ENCODE measurements at places on chromosomes 7 and 10.

DNA sequence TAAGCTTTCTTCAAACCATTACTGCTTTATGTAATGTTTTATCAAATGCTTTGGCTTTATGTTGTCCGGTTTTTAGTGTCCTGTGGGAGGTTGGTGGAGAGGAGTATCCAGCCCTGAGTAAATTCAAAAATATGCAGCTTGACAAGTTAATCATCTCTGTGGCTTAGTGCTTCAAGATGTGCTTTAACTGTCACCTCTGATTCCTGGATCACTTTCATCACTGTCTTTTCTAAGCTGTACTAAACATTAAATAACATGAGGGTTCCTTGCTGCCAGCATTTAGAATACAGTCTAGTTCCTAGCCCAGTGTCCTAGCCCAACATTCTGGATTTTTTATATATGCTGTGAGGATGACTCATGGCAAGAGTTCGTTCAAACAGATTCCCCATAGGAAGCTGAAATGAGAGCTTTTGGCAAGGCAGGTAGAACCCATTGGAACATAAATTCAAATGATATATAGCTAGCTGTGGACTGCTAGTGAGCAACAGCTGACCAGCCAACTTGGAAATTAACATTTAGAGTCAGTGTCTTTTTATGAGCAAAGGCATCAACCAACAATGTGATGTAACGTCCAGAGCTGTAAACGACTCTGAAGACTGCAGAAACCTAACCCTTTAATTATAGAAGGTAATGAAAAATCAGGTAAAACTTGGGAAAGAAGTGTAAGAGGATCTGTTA, 80.6 kb upstream of the OIT3 start:
- DNase-seq, result no peak

GRCh38 chr7:4631380-4632179, 50.5 kb upstream of the FOXK1 start:
- no peak for DNase-seq

GRCh38 chr7:36784991-36785940, 61.0 kb upstream of the AOAH start:
- DNase-seq, result peak; percentile 59

- no peak for DNase-seq
Measured at GRCh38 chr7:117674617-117675016, 194.8 kb downstream of the CFTR start.

DNA sequence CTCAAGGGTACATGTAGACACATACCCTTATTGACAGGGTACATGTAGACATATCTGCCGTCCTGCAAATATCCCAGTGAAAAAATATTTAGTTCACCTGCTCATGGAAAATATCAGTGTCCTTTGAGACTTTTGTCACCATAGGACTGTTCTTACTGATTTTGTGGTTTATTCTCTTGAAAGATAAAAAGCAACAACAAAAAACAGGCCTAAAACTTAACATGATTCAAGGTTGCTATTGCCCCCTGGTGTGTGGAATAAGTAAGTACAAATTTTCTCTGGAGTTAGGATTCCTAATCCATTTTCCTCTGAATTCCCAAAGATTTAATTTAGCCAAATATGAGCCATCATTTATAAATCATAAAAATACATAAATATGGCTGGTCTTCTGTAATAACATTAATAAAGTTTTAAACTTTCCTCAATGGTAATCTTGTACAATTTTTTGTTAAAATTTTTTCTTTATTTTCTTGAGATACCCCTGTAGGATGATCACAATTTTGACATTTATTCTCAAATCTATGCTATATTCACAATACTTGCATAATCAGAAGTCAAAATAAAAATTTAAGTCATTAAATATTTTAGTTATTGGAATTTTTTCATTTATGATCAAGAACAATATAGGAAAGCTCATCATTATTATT, 741.4 kb upstream of the POT1 start:
- no peak for DNase-seq

GRCh38 chr7:98133181-98133580, 26.5 kb downstream of the LMTK2 start:
- no peak for DNase-seq

- no peak for DNase-seq
Measured at GRCh38 chr7:12475362-12476063, 71.8 kb upstream of the VWDE start.

DNA sequence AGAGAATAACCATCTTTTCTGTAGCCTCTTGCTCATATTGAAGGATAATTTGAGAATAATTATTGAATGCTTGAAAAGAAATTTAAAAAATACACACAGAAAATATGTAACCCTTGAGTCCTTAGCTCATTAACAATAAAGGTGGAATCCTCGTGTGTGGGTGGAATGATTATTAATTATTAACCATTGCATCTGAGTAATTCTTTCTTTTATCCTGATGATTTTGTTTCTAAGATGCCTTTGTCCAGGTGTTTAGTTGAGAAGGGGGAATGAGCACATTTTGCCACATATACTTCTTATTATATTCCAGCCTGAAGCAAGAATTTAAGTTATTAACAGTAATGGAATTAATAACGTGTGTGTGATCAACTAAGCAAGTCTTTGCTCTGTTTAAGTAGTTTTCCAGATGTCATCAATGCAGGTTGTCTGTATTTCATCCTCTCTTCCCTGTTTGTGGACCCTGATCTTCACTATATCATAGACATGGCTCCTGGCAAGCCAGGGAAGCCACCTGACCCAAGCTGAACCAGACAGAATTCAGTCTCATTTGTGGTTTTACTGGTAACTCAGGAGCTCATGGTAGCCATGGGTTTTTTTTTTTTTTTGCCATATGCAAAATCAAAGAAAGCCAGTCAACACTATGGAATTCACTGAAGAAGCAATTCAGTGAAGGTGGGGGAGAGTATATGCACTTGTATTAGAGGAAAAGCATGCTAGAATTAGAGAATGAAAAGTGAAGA, 144.3 kb downstream of the KIF20B start:
- no peak for DNase-seq

- DNase-seq, result no peak
Measured at GRCh38 chr7:66418537-66418936, 210.1 kb upstream of the KCTD7 start.

- DNase-seq, result no peak
Measured at GRCh38 chr7:104794154-104794553, 219.9 kb upstream of the KMT2E start.

DNA sequence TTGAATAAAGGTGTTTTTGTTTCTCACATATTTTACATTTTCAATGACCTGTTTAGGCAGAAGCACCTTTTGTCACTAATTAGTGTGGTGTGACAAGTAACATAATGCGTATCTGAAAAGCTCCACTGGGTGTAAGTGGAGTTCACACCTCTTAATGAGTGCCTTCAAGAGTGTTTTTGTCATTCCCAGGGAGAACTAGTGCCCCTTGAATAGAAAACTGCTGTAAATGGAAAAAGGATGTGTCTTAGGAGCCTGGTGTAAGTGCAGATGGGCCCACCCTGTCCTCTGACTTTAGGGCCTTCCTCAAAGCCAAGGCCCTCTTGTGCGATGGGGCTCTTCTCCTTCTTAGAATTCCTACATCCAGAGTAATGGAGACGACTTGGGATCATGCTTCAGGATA, 170.0 kb downstream of the MGMT start:
- no peak for DNase-seq

DNA sequence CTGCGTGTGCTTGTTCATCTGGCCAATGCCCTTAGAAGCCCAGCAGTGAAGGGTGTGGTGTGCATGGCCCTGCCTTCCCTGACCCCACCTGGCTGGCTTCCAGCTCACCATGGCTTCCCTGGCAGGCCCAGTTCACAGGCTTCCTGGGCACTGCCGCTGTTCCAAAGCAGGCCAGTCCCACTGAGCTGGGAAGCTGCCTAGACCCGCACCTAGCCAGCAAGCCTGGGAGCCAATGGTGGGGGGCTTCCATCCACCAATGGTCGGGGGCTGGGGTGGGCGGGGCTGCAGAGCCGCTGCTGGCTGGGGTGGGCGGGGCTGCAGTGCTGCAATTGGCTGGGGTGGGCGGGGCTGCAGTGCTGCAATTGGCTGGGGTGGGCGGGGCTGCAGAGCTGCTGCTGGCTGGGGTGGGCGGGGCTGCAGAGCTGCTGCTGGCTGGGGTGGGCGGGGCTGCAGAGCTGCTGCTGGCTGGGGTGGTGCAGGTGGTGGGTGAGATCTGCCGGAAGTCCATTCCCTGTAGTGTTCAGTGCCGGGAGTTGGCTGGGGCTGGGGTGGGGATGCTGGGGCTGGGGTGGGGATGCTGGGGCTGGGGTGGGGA, 12.4 kb downstream of the CALY start:
- DNase-seq, result peak; percentile 63

DNA sequence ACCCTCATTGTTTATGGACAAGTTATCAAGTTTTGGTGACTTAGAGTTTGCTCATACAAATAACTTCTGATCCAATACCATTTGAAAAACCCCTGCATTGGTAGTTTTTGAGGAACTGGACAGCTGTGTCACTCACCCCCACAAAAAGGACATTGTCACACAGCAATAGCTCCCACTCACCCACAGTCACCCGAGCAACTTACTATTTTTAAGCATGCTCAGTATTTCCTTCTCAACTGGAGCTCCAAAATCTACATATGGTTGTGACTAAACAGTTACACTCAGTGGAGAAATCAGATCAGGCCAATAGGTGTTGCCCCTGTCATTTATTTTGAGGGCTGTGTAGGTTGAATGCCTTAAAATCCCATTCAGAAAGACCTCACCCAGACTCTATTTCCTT, 165.2 kb upstream of the AUTS2 start:
- DNase-seq, result no peak
